ENCODE measurements at places on chromosomes 16 and 17. TPM values are rescaled to one million over a fixed set of nuclear protein-coding genes. Genes with fewer than 3 reads are reported as not detected.
A peak's percentile ranks its signal among the peaks of the same experiment; 100 is the strongest.

GRCh38 chr17:64621772-64622171 lies 40.3 kb downstream of the SMURF2 start:
- DNase-seq = no peak

Gene MPP2
- total RNA-seq = 3.5 TPM

DNA sequence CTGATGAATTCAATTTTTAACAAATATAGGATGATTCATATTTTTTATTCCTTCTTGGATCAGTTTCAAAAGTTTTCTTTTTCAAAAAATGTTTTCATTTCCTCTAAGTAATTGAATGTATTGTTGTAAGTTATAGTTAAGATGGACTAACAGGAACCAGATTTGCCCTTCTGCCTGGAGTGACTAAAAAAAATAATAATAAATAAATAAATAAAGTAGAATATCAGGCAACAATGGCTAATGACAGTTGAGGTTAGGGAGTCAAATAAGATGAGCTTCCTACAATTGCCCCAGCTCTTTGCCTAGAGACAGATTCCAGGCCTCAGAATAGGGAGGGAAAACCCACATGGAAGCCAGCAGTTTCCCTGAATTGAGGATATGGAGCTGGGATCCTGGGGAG lies 73.7 kb upstream of the MSI2 start:
- DNase-seq = no peak

DNA sequence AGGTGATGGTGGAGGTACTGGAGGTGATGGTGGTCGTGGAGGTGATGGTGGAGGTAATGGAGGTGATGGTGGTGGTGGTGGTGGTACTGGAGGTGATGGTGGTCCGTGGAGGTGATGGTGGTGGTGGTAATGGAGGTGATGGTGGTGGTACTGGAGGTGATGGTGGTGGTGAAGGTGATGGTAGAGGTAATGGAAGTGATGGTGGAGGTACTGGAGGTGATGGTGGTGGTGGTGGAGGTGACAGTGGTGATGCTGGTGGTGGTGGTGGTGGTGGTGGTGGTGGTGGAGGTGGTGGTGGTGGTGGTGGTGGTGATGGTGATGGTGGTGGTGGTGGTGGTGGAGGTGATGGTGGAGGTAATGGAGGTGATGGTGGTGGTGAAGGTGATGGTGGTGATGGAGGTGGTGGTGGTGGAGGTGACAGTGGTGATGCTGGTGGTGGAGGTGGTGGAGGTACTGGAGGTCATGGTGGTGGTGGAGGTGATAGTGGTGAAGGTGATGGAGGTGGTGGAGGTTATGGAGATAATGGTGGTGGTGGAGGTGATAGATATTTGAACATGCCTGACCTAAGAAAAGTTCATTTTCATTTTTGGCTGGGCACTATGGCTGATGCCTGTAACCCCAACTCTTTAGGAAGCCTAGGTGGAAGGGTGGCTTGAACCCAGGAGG lies 55.0 kb downstream of the RNF213 start:
- DNase-seq = no peak

Gene VAT1L
- total RNA-seq = not detected

GRCh38 chr16:70416748-70417616 lies 21.9 kb downstream of the ST3GAL2 start:
- DNase-seq = no peak

- DNase-seq = no peak
Observed at GRCh38 chr16:85860413-85861094, 38.4 kb upstream of the IRF8 start.

- no peak for DNase-seq
Observed at GRCh38 chr17:57612202-57613071, 132.7 kb downstream of the CCDC182 start.

GRCh38 chr16:84014570-84015327 lies 27.8 kb downstream of the SLC38A8 start:
- DNase-seq = no peak

GRCh38 chr17:81173762-81174155 lies 7.7 kb upstream of the AATK start:
- DNase-seq = no peak

- no peak for DNase-seq
Observed at GRCh38 chr16:88901718-88902337, 35.4 kb upstream of the PABPN1L start.

DNA sequence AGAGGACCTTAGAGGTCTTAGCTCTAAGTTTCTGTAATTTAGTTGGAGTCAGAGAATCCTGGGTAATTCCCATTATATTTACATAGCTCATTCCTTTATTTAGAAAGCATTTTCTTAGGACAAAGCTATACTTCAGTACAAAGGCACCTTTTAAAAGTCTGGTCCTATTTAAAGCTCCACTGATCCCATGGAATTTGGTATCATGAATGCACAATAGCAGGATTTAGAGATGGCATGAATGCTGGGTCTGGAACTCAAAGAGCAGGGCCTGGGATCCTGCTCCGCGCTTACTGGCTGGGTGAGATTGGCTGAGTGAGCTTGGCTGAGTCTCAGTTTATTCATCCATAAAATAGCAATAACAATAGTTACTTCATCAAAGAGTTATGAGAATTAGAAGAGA lies 4.8 kb downstream of the KRT23 start:
- DNase-seq = no peak

DNA sequence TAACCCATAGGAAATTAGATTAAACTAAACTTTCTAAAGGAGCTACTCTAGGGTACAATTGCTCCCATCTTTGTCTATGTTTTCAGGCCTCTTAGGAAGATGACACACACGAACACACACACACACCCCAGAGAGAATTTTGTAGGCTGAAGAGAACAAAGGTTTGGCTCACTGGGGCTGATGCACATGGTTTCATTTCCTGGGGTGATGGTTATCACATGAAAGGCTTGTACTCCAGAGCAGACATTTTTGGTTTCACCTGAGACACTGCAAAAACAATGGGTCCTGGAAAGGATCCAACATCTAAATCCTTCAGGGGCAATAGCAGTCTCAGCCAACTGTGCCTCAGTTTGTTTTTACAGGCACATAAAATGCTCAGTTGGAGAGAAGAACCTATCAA lies 62.8 kb downstream of the GRB7 start:
- DNase-seq = no peak

DNA sequence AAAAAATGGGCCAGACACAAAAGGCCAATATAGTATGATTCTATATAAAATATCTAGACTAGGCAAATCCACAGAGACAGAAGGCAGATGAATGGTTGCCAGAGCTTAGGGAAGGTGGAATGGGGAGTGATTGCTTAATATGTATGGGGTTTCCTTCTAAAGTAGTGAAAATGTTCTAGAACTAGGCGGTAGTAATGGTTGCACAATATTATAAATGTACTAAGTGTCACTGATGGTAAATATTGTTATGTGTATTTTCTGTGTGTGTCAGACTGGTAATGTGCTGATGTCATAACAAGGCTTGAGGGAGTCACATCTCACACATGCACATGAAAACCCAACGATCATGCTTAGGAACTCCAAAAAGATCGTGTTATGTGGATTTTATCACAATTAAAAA lies 106.9 kb upstream of the SIAH1 start:
- DNase-seq = no peak

- DNase-seq = no peak
Observed at GRCh38 chr16:67456391-67457081, 24.4 kb downstream of the ATP6V0D1 start.

- DNase-seq = no peak
Observed at GRCh38 chr17:72587156-72587555, 466.3 kb downstream of the SOX9 start.

Gene CCL7
- total RNA-seq = 0.31 TPM

- DNase-seq = no peak
Observed at GRCh38 chr17:50872710-50873424, 6.7 kb upstream of the TOB1 start.

DNA sequence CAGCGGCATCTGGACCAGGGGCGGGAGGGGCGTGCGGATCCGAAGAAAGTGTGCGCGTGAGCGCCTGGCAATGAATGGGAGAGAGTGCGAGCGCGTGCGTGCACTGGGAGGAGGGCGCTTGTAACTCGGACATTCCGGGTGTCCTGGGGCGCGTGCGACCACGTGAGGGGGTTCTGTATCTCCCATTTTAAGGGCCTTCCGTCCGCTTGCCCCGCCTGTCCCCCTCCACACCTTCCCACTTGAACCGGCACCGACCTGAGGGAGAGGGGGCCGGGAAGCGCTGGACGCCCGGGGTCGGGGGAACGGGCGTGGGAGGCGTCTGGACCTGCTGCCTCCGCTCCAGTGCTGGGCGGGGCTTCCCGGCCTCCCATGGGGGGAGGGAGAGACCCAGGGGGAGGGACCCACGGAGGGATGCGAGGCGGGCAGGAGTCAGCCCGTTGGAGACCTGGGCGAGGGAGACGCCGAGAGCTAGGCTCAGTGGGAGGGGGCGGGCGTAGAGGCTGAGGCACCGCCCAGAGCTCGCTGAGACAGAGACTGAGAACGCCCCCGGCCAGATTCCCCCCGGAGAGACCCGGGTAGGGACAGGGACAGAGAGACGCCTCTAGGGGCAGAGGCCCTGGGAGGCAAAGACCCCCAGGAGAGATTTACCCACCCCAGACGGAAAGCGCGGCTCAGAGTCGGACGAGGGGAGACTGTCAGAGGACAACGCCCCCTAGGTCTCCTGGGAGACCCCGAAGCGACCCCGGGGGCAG lies at the start of gene KREMEN2:
Gene KREMEN2 (plus strand): TSS at position 553 of the 752 bp plus-strand sequence. CDS start 246 bp downstream, outside the sequence.
- no peak for DNase-seq

Gene KRTAP4-1
- total RNA-seq = not detected

DNA sequence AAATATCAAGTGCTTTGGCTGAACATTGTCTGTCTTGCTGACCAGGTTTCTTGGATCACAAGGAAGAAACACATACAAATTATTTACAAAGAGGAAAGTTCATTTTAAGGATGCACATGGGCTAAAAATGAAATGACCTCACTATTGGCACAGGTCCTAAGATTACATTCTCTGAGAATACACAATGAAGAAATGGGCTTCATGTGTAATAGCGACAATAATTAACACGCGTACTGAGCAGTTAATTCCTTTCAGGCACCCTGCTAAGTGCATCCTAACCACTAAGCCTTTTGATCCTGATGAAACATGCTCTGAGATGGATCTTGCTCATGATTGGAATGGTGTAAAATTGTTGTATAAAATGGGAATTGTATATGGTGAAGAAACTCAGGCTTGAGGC lies 429.0 kb downstream of the HS3ST4 start:
- DNase-seq = no peak

DNA sequence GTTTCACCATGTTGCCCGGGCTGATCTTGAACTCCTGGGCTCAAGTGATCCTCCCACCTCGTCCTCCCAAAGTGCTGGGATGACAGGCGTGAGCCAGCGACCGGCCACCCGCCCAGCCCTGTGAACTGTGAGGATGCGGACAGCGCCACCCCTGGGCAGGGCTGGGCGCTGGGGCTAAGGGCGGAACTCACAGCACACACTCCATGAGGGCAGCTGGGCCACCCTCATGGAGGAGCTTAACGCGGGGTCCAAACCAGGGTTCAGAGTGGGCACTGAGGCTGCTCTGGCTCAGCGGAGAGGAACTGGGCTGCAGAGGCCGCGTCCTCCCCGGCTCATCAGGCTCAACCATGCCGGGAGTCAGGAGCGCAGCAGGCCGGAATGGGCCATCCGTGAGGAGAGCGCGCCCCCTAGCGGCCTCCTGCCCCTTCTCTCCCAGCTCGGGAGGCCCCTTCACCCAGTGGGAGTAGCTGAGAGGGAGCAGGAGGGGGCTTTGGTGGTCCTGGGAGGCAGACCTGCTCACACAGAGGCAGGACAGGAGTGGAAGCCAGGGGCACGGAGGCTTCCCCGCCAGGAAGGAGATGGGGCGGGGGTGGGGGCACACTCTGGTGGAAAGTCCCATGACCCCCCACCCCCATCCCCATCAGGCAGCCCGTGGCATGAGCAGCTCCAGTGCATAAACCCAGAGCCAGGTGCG lies 13.8 kb downstream of the CORO7 start:
- no peak for DNase-seq

DNA sequence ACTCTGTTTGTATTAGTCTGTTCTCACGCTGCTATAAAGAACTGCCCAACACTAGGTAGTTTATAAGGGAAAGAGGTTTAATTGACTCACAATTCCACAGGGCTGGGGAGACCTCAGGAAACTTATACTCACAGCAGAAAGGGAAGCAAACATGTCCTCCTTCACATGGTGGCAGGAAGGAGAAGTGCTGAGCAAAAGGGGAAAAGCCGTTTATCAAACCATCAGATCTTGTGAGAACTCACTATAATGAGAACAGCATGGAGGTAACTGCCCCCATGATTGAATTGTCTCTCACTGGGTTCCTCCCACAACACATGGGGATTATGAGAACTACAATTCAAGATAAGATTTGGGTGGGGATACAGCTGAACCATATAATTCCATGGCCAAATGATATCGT lies 30.9 kb downstream of the ABCC1 start:
- no peak for DNase-seq

Gene SLC7A5
- 231 TPM for total RNA-seq

DNA sequence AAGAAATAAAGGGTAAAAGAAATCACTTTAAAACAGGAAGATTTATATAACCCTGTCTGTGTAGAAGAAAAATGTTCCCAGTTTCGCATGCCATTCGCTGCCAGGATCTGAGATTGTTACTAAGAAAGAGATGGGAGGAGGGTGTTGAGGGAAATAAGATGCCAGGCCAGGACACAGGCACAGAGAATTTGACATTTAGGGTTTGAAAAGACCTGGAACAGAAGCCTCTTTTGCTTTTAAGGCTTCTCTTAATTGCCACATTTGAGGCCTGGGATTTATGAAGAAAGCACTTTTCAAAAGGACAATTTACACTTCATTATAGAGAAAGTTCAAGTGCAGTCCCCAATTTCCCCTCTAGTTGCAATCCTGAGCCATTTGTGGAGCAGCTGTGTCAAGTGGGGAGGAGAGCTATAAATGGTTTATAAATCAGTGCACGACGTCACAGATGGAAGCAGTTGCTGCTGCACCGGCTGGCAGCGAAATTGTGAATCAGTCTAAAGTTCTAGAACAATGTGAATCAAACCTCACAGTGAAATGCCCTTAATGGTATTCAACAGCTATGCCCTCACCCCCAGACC lies 26.5 kb upstream of the C16orf87 start:
- no peak for DNase-seq

Gene CSH2
- not detected for total RNA-seq

GRCh38 chr16:4481963-4482362 lies 5.8 kb downstream of the HMOX2 start:
- no peak for DNase-seq

GRCh38 chr17:45440161-45440778 lies 7.6 kb upstream of the ARHGAP27 start:
- DNase-seq = no peak

- DNase-seq = no peak
Observed at GRCh38 chr16:9864461-9864860, 317.8 kb downstream of the GRIN2A start.

- peak; percentile 30 for DNase-seq
Observed at GRCh38 chr17:11935734-11936406, 61.4 kb downstream of the ZNF18 start.
